ENCODE measurements at places on chromosomes 1 and 21. TPM values are rescaled to one million over a fixed set of nuclear protein-coding genes. Genes with fewer than 3 reads are reported as not detected.

Gene RPTN
- total RNA-seq = not detected

Gene S100A7
- not detected for total RNA-seq

Gene FOXD3
- total RNA-seq = not detected

Gene KRTAP13-2
- total RNA-seq = not detected

Gene REN
- not detected for total RNA-seq

GRCh38 chr1:22805672-22806038 lies 95.0 kb downstream of the EPHB2 start:
- no peaks in the 10 kb centered on the region for H3K4me1 ChIP-seq
- H3K4me3 ChIP-seq = no peak overlapping the region
- no peak for DNase-seq
- H3K27me3 ChIP-seq = no peaks in the 10 kb centered on the region

DNA sequence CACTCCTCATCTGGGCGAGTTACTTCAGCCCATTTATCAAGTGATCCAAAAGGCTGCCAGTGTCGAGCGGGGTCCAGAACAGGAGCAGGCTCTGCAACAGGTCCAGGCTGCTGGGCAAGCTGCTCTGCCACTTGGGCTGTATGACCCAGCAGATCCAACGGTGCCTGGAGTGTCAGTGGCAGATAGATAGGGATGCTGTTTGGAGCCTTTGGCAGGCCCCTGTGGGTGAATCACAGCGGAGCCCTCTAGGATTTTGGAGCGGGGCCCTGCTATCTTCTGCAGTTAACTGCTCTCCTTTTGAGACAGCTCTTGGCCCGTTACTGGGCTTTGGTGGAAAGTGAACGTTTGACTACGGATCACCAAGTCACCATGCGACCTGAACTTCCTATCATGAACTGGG lies 7.5 kb downstream of the MMEL1 start:
- no peak overlapping the region for H3K27ac ChIP-seq
- no peaks in the 10 kb centered on the region for H3K36me3 ChIP-seq
- H3K4me1 ChIP-seq = peaks cover 14% of the 10 kb centered on the region
- H3K27me3 ChIP-seq = peaks cover 6% of the 10 kb centered on the region
- DNase-seq = no peak

GRCh38 chr1:233938476-233938875 lies 34.0 kb downstream of the SLC35F3 start:
- no peak for DNase-seq
- no peaks in the 10 kb centered on the region for H3K4me1 ChIP-seq
- no peak overlapping the region for H3K27ac ChIP-seq
- no peaks in the 10 kb centered on the region for H3K27me3 ChIP-seq

DNA sequence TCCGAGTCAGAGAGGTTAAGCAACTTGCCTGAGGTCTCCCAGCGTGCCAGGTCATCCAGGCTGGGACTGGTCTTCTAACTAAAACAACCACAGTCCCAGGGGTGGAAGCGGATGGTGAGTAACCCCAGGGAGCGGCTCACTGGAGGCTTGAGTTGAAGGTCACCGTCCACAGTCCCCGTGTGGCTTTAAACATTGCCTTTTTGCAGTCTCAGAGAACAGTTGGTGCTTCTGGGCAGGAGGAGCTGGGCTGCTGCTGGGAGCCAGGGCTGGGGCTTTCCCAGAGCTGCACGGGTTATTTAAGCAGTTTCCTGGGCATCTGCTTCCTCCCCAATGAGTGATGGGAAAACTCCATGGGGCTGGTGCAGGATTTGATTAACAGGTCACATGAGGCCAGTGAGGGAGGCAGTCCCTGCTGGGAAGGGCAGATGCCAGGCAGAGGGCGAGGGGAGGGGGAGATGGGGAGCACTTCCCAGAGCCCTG lies 12.3 kb downstream of the ARHGEF10L start:
- H3K36me3 ChIP-seq = no peaks in the 10 kb centered on the region
- no peak for DNase-seq
- no peak overlapping the region for H3K4me3 ChIP-seq
- H3K27me3 ChIP-seq = no peaks in the 10 kb centered on the region
- no peak overlapping the region for H3K27ac ChIP-seq
- no peaks in the 10 kb centered on the region for H3K4me1 ChIP-seq

DNA sequence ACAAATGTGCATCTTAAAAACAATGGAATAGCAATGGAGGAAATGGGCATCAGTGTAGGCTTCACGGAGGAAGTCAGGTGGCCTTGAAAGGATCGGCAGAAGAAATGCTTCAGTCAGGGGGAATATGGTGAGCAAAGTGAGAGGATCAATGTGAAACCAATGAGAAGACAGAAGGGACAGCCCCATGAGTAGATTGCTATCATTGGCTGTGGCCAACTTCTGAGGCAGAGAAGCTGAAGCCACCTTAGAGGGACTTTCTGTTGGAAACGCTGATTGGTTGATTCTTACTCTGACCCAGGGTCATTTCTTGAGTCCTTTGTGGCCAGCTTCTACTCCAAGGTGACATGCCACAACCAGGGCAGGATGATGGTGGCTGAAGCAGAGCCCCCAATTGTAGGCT lies 130.7 kb upstream of the ZNF648 start:
- DNase-seq = no peak
- H3K27me3 ChIP-seq = no peaks in the 10 kb centered on the region
- no peak overlapping the region for H3K4me3 ChIP-seq

- H3K4me3 ChIP-seq = no peak overlapping the region
- no peak for DNase-seq
- H3K36me3 ChIP-seq = no peaks in the 10 kb centered on the region
Observed at GRCh38 chr1:41868241-41868998, 50.3 kb downstream of the HIVEP3 start.

All from naive thymus-derived CD4-positive, alpha-beta T cell (primary cell).